ENCODE measurements at places on chromosomes 6 and 20. TPM values are rescaled to one million over a fixed set of nuclear protein-coding genes. Genes with fewer than 3 reads are reported as not detected.

DNA sequence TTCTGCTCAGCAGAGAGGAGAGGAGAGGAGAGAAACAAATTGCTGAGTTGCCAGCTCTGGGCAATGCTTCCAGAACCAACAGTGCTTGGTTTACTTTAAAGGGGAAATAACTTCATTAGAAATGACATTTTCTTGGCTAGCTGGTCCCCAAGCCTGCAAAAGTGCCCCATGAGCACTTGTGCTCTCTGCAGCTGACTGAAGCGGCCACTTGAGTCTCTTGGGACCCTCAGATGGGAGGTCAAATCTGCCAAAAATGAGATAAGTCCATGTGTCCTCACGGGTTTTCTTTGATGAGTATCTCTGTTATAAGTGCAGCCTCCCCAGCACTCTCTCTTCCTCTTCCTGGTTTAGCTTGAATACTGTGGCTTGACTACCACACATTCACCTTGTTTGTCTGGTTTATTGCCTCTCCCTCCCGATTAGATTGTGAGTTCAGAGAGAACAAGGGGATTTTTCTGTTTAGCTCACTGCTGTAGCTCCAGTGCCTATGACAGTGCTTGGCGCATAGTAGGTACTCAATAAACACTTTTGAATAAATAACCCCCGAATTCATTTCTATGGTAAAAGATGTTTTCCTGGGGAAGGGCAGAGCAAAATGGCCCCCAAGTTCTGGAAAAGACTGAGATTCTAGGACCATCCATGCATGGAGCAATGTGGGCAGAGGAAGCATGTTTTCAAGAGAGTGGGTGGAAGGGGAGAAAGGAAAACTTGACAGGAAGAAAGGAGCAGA, 7.0 kb upstream of the RIN2 start:
- no peak for DNase-seq

Gene HSPA12B
- 5.0 TPM for total RNA-seq

Gene MOCS1
- 61.7 TPM for total RNA-seq

GRCh38 chr20:17568972-17569521, 828 bp upstream of the DSTN start:
- peak; percentile 75 for DNase-seq

DNA sequence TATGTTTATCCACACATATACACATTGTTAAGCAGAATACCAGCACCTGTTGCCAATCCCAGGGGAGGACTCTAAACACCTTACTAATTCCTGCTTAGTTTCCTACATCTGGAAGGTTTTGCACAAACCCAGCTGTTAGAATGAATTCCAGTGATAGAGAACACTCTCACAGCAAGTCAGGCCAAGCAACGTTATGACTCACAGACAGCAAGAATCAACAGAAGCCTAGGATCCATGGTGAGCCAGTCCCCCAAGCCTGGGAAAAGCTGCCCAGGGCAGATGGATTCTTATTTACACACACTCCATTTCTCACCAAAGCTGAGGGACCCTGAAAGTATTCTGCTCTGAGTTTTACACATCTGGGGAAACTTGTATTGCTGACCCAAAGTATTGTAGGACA, 291.7 kb downstream of the SLC35F1 start:
- no peak for DNase-seq

DNA sequence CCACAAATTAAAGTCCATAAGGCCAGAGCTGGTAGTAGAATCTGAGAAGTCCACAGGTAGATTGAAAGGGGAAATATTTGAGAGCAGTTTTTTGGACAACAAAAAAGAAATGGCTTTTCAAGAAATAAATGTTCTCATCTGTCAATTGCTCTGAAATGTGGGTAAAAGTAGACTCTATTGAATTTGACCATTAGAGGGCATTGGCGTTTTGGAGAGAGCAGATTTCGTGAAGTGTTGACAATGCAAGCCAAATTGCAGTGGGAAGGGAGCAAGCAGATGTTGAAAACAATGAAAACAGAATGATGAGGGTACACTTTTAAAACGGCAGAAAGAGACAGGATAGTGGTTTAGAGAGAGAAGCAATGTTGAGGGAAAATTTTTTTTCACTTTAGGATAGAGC, 149.1 kb upstream of the FAM83B start:
- DNase-seq: no peak

- no peak for DNase-seq
These were observed 17.4 kb downstream of the MDFI start for GRCh38 chr6:41655646-41656001.

- DNase-seq: no peak
These were observed 31.8 kb upstream of the ZNF133 start for GRCh38 chr20:18256440-18257090.

Gene APOM
- 2.9 TPM for total RNA-seq

Gene TREML1
- not detected for total RNA-seq

Gene CCDC170
- not detected for total RNA-seq

- DNase-seq: peak; percentile 13
These were observed 184.2 kb upstream of the BMP2 start for GRCh38 chr20:6583134-6583738.

- DNase-seq: no peak
These were observed 7.9 kb upstream of the ZSCAN12 start for GRCh38 chr6:28407401-28407800.

Gene COL21A1
- 1.1 TPM for total RNA-seq

All from gastrocnemius medialis (tissue), 4 donors.